ENCODE measurements at places on chromosomes 1 and 21. TPM values are rescaled to one million over a fixed set of nuclear protein-coding genes. Genes with fewer than 3 reads are reported as not detected.
A peak's percentile ranks its signal among the peaks of the same experiment; 100 is the strongest.

DNA sequence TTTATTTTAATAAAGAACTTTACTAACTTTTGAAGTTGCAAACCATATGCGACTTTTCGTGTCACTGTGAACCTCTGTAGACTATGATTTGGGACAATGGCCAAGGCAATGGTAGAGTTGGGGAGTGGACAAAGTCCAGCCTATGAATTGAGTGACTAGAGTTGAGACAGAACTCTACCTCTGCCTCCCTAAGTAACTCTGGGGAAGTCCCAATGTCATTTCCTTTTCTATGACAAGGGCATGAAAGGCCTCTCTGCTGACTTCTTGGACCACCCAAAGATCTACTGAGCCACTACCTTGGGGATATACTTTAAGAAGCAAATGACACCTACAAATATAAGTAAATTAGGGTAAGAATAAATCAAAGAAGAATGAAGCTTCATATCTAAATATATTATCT lies 19.3 kb downstream of the BEND5 start:
- no peak for DNase-seq

BACE2 gene
- 16.0 TPM for total RNA-seq

CYP2J2 gene
- 91.7 TPM for total RNA-seq

CCDC30 gene
- 2.2 TPM for total RNA-seq

DNA sequence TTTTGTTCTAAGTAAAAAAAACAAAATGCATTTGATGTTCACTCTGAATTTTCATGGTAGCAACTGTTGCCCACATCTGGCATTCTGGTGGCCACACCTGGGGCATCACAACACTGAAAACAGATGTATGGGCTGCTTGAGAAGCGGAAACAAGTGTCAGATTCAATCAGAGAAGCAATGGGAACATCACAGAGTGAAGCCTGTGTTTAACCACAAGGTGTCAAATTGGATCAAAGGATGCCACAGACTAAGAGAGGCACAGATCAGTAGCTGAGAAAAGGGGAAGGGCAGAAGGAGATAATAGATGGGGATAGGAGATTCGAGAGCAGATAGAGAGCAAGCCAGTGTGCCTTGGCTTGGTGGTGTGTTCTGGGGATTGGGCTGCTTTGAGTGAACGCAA lies 49.8 kb upstream of the MTF2 start:
- no peak for DNase-seq

- DNase-seq = no peak
These were observed 36.3 kb upstream of the CITED4 start for GRCh38 chr1:40898431-40898901.

HES2 gene
- total RNA-seq = not detected

LENEP gene
- not detected for total RNA-seq

NECAP2 gene
- total RNA-seq = 14.9 TPM

DNA sequence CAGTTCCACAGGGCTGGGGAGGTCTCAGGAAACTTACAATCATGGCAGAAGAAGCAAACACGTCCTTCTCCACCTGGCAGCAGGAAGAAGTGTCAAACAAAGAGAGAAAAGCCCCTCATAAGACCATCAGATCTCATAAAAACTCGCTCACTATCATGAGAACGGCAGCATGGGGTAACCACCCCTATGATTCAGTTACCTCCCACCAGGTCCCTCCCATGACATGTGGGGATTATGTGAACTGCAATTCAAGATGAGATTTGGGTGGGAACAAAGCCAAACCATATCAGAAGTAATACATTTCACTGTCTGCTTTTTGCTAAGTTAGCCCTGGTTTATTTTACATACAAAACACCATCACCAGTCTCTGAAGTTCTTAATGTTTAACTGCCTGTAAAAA lies 68.5 kb downstream of the RBM11 start:
- DNase-seq = no peak

GRCh38 chr1:24551960-24552571 lies 3.8 kb upstream of the NCMAP start:
- no peak for DNase-seq

DNA sequence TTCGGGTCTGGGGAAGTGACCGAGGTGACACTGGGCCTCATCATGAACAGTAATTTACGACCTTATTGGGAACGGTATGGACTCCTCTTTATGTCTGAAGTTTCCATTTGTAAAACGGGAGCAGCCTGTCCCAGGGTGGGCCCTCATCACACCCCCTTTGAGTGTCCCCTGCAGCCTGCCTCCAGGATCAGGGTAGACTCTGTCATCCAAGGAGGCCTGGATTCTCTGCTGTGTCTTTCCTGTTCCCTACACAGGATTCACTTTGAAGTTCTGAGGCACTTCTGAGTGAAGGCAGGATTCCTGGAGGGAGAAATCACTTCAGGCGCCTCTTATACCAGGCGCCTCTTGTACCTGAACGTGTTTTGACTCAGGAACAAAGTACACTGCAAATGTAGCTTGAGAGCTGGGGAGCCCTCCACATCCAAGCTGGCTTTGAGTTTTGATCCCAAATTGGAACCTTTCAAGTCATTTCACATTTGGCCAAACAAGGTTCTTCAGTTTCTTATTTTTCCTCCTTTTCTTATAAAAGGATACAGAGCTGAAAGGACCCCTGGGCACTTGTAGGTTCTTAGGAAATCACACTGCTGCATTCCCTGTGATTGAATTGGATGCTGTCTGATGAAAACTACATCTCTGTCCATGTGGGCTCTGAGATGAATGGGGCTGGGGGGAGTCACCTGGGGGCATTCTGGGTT lies 106.0 kb downstream of the SUSD4 start:
- DNase-seq = no peak

DNA sequence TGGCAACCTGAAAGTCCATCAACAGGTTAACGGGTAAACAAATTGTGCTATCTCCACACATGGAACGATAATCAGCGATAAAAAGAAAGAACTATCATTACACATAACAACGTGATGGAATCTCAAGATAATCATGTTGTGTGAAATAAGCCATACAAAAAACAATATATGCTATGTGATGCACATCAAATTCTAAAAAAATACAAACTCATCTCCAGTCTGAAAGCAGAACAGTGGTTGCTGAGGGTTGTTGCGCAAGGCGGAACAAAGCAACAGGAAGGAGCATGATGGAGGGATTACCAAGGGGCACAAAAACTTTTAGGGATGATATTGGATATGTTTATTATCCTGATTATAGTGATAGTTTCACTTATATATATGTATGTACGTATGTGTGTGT lies 324.8 kb downstream of the VAV3 start:
- no peak for DNase-seq

B4GALT3 gene
- total RNA-seq = 23.2 TPM

- DNase-seq = no peak
These were observed 90.4 kb downstream of the NPHP4 start for GRCh38 chr1:5901841-5902240.

- DNase-seq = no peak
These were observed 587.3 kb downstream of the PTPRC start for GRCh38 chr1:199226163-199226562.

DNA sequence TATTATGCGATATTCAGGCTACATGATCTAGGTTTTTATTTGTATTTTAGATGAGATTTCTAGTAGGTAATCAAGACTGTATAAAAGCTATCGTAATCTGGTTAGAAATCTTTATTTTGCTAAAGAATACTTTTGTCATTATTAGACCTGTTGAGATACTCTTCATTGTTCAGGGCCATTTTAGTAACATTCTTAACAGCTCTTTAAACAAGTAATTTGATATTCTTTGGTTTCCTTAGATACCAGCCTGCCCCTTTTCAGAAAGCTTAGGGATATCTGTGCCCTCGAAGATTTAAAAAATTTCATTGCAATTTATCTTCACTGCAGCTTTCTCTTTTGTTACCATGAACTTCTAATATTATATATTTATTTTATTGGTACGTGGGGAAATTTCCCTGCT lies 18.9 kb downstream of the ADGRL2 start:
- DNase-seq = no peak

DNA sequence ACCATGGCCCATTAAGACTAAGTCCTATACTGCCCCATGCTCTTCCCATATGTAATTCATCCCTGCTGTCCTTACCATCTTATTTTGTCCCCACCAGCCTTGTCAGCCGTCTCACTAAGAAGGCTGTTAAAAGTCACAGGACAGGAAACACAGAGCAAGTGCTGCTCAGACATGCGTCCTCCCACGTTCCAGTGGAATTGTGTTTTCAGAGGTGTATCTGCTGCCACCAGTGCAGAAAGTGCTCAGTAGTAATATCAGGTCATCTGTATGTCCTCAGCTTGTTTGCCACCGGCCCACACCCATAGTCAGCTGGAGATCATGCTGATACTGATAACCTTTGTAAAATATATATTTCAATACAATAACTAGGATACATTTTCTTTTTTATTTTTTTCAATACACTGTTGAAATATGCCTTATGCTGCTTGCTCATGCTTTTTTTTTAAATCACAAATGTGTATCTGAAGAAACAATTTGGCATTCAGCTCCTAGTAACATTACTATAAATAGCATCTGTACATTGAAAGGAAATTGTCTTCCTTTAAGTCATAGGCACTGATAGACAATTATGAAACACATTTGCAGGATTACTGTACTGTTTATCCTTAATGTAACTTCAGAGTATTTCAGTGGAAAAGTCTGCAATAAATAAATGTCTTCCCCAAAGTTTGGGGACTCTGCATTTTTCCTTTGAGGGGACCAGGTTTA lies 156.9 kb downstream of the EDEM3 start:
- DNase-seq = no peak

FMO3 gene
- 1.3 TPM for total RNA-seq

DENND2D gene
- 1.8 TPM for total RNA-seq

DNA sequence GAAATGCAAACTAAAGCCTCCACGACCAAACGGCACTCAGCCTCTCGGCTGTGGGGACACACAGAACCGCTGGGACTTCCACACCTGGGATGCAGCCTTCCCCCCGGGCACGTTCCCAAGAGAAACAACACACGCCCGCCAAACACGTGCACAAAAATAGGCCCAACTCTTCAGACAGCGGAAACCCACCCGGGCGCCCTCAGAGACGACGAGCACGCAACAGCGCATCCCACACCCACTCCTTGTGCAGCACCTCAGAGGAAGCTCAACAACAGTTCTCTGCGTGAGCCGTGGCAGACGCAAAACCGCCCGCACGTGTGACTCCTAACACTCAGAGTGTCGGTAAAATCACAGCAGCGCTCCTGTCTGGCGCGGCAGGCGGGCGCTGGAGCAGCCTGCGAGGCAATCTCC lies 5.3 kb downstream of the C1orf159 start:
- DNase-seq = peak; percentile 10

DNA sequence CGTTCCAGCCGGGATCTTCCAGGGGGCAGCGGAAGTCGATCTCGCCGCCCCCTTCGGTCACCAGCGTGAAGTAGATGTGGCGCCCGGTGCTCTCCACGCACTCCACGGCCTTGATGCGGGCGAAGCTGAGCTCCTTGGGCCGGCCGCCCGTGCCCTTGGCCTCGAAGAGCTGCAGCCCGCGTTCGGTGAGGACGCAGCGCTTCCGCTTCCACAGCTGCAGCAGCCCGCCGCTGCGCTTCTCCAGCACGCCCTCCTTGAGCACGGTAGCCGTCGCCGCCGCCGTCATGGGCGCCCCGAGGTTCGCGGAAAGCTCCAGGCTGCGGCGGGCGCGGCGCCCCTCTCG lies 516 bp downstream of the PHLDA3 start:
- DNase-seq = peak; percentile 36

NPPB gene
- 119 TPM for total RNA-seq

GRCh38 chr1:156945881-156946661 lies 25.6 kb downstream of the LRRC71 start:
- DNase-seq = no peak

LRP8 gene
- total RNA-seq = 1.8 TPM

CD34 gene
- 69.6 TPM for total RNA-seq

DNA sequence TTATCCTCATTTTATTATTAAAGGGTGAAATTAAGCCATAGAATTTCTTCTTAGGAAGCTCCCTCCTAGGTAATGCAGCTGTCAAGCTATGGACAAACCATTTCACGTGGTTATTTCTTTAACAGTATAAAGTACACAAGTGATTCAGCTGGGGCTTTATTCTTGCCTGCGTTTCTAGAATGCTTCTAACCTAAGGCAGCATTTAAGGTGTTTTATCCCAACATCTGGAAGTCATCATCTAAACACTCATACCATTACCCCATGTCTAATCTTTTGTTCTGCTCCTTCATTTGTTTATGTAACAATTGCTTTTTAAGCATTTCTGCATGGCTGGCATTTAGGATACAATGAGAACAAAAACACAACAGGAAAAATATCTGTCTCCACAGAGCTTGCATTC lies 829.2 kb upstream of the ADAMTS5 start:
- DNase-seq = no peak

- DNase-seq = no peak
These were observed 96.0 kb downstream of the NRIP1 start for GRCh38 chr21:14968821-14969220.

DNA sequence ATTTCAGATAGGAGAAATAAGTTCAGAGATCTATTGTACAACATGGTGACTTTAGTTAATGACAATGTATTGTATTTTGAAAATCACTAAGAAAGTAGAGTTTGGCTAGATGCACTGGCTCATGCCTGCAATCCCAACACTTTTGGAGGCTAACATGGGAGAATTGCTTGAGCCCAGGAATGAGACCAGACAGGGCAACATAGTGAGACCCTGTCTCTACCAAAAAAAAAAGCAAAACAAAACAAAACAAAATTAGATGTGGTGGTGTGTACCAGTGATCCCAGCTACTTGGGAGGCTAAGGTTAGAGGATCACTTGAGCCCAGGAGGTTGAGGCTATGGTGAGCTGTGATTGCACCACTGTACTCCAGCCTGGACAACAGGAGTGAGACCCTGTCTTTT lies 27.2 kb downstream of the IVNS1ABP start:
- no peak for DNase-seq

LAMC1 gene
- total RNA-seq = 84.1 TPM

DNA sequence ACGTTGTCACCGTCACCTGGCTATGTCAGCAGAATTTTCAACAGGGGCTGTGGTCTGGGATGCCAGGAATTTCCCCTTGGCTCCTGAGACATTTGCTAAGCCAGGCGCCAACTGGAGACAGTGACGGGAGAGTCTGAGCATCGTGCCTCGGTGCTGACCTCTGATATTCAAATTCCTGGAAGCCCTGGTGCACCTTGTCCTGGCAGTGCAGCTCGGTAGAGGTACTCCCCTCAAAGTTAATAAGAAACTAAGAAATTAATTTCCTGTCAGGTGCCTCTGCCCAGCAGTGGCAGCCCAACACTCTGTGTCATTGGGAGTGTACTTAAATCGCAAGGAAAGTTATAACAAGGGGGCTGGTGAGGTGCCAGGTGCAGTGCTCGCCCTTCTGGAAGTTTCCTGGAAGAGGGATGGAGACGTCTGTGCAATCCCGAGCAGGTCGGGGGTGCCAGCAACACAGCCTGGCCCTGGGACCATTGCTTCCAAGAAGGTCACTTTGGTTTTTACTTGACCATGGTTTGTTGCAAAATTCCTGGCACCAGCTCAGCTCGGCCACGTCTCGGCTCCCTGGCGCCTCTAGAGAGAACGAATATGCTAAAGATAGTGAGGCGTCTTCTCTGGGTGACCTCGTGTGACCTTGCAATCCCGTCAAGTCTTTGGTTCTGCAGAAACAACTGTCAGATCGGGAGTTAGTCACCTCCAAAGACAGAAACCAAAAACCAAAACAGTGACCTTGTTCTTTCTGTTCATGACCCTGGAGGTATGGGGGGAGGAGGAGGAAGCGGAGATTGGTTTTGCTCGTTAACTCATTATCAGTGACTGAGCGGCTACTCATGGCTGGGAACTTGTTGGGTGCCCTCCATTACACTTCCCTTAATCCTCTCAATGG lies 149.5 kb upstream of the VAMP3 start:
- DNase-seq = no peak

SPRR2E gene
- not detected for total RNA-seq

- no peak for DNase-seq
These were observed 25.1 kb downstream of the NENF start for GRCh38 chr1:212457740-212458338.

All from left ventricle myocardium inferior (tissue), 1 donor.